Testis (tissue), 5 donors: ENCODE measurements at places on chromosomes 2 and 18. TPM values are rescaled to one million over a fixed set of nuclear protein-coding genes. Genes with fewer than 3 reads are reported as not detected.

DNA sequence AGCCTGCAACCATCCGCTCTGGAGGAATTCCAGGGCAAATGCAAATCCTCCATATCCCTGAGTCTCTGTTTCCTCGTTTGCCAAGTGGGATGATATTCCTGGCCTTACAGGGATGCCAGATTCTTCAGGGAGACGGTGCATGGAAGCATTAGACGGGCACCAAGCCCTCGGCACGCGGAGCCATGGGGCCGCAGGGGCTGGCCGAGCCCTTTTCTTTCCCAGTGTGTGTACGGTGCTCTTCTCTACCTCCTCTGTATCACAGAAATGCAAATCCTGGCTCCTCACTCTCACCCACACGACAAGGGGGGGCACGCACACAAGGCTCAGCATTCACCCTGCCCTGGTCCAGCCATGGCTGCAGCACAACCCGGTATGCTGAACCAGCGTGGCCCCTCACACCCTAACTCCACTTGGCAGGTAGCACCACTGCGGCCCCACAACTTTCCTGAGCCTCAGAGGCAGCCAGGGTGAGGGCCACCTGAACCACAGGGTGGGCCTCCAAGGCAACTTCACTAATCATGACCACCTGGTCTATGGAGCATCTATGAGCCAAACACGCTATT, 64.1 kb upstream of the SALL3 start:
- no peak overlapping the region for H3K27ac ChIP-seq
- H3K4me3 ChIP-seq: no peak overlapping the region
- H3K4me1 ChIP-seq: no peaks in the 10 kb centered on the region
- no peak for DNase-seq

The DES gene
- total RNA-seq: 33.3 TPM

The CD8B2 gene
- 0.25 TPM for total RNA-seq

DNA sequence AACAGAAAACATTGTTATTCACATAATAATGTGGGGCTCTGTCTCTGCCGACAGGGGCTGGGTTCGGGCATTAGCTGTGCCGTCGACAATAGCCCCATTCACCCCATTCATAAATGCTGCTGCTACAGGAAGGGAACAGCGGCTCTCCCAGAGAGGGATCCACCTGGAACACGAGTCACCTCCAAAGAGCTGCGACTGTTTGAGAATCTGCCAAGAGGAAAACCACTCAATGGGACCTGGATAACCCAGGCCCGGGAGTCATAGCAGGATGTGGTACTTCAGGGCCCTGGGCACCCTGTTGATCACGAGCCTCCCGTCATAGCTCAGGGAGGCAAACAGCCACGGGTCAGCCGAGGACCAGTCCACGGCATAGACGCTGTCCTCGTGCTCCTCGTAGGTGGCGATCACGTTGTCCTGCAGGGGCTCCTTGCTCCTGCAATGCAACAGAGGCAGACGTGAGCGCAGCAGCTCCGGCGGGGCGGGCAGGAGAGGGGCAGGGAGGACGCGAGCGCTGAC, 188.5 kb downstream of the EIPR1 start:
- no peak for DNase-seq
- H3K4me1 ChIP-seq: no peaks in the 10 kb centered on the region
- H3K36me3 ChIP-seq: no peaks in the 10 kb centered on the region
- H3K27ac ChIP-seq: no peak overlapping the region
- H3K27me3 ChIP-seq: no peaks in the 10 kb centered on the region
- no peak overlapping the region for H3K4me3 ChIP-seq

- H3K27me3 ChIP-seq: no peaks in the 10 kb centered on the region
- no peak overlapping the region for H3K4me3 ChIP-seq
- peak; percentile 4 for DNase-seq
- no peaks in the 10 kb centered on the region for H3K4me1 ChIP-seq
Observed at GRCh38 chr2:239862613-239863012, 162.5 kb downstream of the NDUFA10 start.

The SAP130 gene
- 82.4 TPM for total RNA-seq

- H3K4me1 ChIP-seq: no peaks in the 10 kb centered on the region
- no peak overlapping the region for H3K4me3 ChIP-seq
- no peak for DNase-seq
- no peaks in the 10 kb centered on the region for H3K27me3 ChIP-seq
Observed at GRCh38 chr2:169046440-169047151, 15.5 kb upstream of the ABCB11 start.
